ENCODE measurements at places on chromosomes 7 and 10. TPM values are rescaled to one million over a fixed set of nuclear protein-coding genes. Genes with fewer than 3 reads are reported as not detected.

OR2A42 gene
- polyA plus RNA-seq = not detected

SLC26A4 gene
- polyA plus RNA-seq = 0.05 TPM

GSTK1 gene
- 54.6 TPM for polyA plus RNA-seq

PON3 gene
- 0.32 TPM for polyA plus RNA-seq

TCAF1 gene
- 73.9 TPM for polyA plus RNA-seq

SEMA3A gene
- polyA plus RNA-seq = 17.0 TPM

EN2 gene
- polyA plus RNA-seq = 6.1 TPM

ITGA8 gene
- not detected for polyA plus RNA-seq

CCNY gene
- polyA plus RNA-seq = 15.1 TPM

PITX3 gene
- polyA plus RNA-seq = 0.28 TPM

AIFM2 gene
- 1.5 TPM for polyA plus RNA-seq

Data from Purkinje cell (primary cell).